ENCODE measurements at places on chromosomes 13 and 19.

- no peak for DNase-seq
Observed at GRCh38 chr19:17982430-17982829, 15.5 kb downstream of the KCNN1 start.

GRCh38 chr13:65943024-65943423 is 1287.1 kb downstream of the PCDH9 start:
- no peak for DNase-seq

DNA sequence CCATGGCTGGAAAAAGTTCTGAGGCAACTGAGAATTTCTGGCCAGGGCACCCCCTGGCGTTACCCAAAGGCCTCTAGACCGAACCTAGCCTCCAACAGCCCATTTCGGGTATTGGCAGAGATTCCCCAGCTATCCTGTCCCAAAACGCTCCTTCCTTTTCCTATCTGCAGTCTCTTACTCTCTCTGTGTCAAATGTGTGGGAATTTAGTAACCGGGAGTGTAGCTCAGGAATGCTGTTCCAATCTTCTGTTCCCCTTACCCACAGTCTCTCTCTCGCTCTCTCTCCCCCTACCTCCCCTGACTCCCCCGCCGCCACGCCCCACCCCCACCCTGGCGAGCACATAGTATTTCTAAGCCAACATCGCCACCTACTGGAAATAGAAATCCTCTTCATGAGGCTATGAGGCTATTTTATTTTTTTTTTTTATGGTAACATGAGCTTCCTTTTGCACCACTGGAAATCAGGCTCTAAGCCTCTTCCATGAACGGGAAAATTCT is 27.0 kb downstream of the OXGR1 start:
- no peak for DNase-seq

DNA sequence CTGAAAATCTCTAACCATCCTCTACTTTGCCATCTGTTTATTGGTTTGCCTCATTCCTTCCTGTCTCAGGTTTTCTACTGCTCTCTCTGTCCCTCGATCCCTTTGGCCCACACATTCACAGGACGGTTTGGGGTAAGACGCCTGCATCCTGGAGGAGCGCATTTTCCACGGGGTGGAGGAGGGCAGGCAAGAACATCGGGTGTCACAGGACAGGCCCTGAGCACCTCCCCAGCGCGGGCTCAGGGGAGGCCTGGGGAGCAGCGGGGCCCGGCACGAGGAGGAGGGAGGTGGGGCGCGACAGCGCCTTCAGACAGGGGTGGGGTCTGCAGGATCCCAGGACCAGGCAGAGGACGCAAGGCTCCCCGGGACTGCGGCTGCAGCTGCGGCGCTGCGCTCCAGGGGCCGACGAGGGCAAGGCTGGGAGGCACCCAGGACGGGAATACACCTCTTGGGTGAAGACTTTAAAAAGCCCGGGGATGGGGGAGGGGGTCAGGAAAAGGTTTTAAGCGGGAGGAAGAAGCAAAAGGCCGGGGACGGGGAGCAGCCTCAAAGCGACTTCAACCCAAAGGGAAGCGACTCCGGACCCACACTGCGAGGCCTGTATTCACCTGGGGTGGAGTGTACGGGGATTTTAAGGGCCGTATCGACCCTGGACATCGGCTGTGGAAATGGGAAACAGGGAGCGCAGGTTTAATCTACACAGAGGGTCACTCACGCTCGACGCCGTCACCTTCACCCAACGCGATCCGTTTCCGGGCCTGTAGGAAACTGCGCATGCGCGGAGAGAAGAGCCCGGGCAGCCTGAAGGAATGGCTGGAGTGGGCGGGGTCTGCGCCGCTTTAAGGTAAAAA is at the start of gene ZNF415:
ZNF415 (minus strand) TSS at position 770 of the 851 bp plus-strand sequence. CDS start 10,234 bp downstream, outside the sequence.
- DNase-seq, result peak; percentile 39

GRCh38 chr13:25752957-25753551 is 298.8 kb downstream of the SHISA2 start:
- DNase-seq, result no peak

- DNase-seq, result no peak
Observed at GRCh38 chr13:94859278-94859691, 146.9 kb upstream of the SOX21 start.

GRCh38 chr19:3479177-3479833 is 1.0 kb downstream of the SMIM24 start:
- peak; percentile 35 for DNase-seq

DNA sequence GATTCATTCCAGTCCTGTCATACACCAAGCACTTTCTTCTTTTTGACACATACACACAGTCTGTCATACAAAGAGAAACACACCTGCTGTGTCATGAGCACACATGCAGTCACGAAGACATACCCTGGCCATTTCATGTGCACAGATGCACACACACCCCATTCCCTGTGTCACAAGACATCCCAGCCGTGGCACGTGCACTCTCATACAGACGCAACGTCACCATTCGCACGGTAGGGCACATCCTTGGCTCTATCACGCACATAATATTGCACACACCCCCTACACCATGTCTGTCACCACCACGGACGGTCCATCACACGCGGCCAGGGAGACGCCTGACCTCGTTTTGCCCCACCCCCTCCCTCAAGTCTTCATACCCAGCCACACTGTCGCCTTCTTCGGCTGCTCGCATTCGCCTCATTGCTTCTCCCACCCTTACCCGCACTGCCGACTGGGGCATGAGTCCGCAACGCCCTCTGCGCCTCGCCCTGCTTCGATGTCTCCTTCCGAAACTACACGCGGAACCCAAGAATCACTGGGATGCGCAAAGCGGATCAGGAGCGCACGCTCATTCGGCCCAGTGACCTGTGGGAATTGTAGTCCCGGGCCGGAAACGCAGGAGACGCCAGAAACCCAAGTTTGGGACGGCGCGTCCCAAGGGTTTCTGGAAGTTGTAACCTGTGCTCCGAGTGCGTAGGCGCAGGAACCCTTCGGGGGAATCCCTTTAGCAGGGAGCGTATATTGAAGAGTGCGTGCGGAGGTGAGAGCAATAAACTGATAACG is 6.8 kb upstream of the ZNF283 start:
- DNase-seq, result no peak

DNA sequence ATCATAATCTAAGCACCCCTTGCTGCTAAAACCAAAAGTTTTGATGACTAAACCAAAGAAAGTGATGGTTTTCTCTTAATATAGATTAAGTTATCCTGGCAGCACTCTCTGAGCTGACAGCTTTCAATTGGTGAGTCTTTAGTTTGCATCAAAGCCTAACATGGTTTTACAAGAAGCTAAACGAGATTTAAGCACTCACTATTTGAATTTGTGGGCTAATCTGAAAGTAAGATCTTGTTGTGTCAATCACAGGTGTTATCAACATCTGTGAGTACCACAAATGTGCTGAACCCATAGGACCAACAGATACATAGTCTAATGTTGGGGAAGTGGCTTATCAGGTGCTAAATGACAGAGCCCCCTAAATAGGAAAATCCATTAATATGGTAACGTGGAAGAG is 223.9 kb downstream of the LHFPL6 start:
- DNase-seq, result no peak

GRCh38 chr19:33241091-33241529 is 15.5 kb upstream of the SLC7A10 start:
- DNase-seq, result no peak

- no peak for DNase-seq
Observed at GRCh38 chr13:30898678-30899241, 7.3 kb upstream of the MEDAG start.

- peak; percentile 48 for DNase-seq
Observed at GRCh38 chr19:34171539-34171876, 796 bp upstream of the LSM14A start.

DNA sequence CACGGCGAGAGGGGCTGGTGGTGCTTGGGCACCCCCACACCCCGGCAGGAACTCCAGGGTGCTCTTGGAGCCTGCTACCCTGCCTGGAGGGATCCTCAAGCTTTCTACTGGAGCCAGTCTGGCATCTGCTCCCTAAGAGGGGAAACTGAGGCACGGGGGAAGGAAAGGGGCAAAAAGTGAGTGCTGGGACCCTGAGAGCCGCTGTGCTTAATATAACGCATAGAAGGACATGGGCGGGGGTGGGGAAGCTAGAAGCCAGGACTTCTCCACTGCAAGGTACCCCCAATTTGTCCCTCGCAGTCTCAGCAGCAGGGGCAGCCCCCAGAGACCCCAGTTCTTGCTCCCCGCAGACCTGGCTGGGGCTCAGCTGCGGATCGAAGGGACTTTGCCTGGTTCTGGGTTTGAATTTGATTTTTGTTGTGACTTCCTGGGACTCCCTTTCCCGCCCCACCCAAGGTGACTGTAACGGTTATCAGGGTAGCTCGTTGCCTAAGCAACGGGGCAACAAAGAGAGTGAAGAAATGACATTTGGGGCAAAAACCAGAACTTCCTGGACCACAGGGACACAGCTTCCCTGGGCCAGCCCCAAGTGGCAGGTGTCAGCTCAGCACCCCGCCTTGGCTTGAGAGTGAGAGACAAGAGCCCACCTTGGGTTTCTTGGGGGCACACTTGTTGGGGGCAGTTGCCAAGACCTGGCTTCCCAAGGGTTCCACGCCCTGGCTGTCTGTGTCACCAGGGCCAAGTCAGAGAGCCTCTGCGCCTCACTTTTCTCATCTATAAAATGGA is 638 bp downstream of the ADGRE5 start:
- peak; percentile 65 for DNase-seq

- DNase-seq, result peak; percentile 33
Observed at GRCh38 chr13:27533155-27533643, 82.8 kb upstream of the MTIF3 start.

- DNase-seq, result no peak
Observed at GRCh38 chr13:107065036-107065435, 497.1 kb upstream of the ARGLU1 start.

- DNase-seq, result no peak
Observed at GRCh38 chr19:35177377-35178274, 23.1 kb downstream of the FXYD5 start.

DNA sequence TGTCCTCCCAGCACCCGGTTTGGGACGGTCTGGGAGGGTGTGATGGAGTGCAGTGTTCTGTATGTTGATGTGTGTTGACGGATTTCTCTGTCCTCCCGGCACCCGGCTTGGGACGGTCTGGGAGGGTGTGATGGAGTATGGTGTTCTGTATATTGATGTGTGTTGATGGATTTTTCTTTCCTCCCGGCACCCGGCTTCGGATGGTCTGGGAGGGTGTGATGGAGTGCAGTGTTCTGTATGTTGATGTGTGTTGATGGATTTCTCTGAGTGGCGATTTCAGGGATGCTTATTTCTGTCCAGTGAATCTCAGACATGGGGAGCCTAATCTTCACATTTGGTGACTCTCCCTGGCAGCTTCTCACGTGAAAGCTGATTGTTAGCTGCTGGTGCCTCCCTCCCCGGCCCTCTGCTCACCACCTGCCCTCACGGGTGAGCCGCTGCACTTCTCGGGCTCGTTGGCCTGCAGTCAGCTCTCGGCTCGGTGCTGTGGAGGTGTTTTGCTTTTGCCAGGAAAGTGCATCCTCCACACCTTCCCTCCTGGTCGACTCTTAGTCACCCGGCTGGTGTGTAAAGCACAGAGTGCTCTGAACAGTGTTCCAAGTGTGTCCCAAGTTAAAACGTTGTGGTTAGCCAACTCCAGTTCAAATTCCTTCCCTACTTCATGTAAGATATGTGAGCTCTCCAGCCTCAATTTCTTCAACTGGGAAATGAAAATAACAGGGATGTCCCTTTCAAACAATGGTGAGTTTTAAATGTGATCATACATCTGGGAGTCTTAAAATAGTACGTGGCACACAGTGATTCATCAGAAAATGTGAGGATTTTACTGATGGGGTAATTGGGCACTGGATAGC is 54.6 kb downstream of the ATP11A start:
- DNase-seq, result no peak

DNA sequence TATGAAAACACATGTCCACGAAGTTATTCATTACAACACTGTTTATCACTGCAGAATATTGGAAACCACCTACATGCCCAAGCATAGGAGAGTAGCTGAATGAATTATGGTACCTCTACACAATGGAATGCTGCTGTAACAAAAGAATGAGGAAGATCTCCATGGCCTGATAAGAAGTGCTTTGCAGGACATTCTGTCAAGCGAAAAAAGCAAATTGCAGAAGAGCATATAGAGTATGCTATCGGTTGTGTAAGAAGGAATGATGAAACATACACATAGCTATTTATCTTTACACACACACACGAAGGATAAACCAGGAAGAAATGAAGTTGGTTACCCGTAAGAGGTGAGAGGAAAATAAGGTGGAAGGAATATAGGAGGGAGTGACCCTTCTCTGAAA is 37.5 kb upstream of the CEACAM20 start:
- no peak for DNase-seq

- no peak for DNase-seq
Observed at GRCh38 chr13:36115306-36115705, 15.9 kb downstream of the DCLK1 start.

GRCh38 chr13:52903320-52903719 is 54.9 kb upstream of the PCDH8 start:
- DNase-seq, result no peak
